ENCODE measurements at places on chromosomes 7 and 10.

- DNase-seq = no peak
Measured at GRCh38 chr7:135160858-135161653, 9.5 kb downstream of the CYREN start.

DNA sequence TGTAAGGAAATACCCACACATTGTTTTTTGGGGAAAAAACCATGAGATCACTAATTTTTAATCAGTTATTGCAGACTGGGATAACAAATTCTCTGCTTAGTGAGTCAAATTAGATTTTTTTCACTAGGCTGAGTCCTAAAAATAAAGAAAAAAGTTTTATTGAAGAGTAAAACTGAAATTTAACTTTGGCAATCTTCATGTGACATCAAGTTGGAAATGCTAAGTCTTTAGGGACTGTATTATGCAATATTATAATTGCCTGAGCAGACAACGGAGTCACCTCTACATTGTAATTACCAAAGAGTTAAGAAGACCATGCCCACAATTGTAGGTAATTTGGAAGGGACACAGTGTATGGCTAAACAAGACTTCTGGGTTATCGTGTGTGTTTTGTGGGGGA is 2.2 kb upstream of the CLEC5A start:
- DNase-seq = no peak

DNA sequence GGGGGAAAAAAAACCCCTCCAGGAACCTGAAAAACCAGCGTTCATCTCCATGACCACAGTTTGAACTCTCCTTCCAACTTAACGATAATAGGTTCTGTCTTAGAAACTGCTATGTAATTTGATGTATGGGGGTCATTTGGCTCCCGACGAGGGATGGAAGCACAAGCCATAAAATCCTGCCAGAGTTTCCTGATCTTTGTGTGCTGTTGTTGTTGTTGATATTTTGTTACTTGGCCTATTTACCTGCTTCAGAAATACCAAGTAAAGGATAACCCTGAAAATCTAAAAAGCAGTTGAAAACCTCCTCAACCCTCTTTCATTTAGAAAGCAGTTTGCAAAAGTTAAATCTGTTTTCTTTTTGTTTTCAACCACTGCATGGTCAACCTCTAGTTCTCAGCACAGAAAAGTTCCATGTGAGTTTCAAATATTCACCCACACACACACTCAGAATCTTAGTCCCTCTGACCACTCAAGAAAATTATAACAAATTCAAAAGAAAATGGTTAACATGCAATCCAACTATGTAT is 9.3 kb upstream of the HOXA2 start:
- DNase-seq = no peak

DNA sequence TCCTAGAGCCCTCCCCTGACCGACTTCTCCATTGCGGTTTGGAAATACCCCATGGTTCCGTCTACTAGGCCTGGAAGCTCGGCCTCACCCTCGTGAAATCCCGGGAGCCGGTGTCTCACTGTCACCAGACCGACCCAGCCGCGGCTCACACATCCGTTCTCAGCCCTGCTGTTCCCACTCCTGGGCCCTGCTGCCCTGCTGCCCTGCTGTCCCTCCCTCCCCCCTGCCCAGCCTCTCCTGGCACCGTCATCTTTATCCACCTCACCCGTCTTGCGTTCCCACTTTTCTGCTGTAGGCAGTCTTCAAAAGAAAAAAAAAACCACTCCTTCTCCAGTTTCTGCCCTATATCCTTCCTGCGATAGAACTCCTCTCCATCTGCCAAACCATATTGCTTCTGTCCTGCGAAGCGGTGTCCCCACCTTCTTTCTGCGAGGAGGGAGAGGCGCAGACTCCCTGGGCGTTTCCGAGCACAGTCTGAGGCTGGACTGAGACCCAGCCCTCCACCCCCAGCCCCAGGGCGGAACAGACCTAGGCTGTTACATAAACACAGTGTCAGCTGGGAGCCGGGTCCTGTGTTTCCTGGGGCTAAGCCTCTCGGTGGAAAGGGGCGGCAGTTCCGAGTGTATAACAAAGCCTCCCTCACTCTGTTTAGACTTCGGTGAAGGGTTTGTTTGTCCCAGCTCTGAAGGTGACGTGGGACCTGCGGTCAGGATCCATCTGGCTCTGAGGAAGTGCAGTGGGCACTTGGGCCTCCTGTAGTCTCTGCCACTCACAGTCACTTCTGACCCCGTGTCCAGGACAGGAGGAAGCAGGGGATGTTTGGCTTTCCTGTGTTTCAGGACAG is 2.8 kb downstream of the AGAP3 start:
- no peak for DNase-seq

DNA sequence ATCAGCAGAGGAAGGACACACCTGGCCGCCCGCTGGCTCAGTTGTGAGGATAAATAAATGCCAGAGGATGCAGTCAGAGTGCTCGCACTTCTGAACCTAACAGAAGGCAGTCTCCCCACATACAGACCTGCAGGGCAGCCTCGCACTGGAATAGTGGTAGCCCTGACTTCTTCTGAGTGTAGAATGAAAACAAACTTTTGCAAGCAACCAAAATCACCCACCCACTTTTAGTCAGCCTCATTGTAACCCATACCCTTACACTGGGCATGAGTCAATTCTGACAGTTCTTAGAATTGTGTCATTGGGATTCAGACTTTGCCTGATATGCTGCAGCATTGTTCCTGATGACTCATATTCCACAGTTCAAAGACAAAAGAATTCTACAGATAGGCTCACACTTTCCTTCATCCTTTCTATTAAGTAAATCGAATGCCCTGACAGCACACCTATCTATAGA is 167.0 kb upstream of the CDK1 start:
- DNase-seq = no peak

DNA sequence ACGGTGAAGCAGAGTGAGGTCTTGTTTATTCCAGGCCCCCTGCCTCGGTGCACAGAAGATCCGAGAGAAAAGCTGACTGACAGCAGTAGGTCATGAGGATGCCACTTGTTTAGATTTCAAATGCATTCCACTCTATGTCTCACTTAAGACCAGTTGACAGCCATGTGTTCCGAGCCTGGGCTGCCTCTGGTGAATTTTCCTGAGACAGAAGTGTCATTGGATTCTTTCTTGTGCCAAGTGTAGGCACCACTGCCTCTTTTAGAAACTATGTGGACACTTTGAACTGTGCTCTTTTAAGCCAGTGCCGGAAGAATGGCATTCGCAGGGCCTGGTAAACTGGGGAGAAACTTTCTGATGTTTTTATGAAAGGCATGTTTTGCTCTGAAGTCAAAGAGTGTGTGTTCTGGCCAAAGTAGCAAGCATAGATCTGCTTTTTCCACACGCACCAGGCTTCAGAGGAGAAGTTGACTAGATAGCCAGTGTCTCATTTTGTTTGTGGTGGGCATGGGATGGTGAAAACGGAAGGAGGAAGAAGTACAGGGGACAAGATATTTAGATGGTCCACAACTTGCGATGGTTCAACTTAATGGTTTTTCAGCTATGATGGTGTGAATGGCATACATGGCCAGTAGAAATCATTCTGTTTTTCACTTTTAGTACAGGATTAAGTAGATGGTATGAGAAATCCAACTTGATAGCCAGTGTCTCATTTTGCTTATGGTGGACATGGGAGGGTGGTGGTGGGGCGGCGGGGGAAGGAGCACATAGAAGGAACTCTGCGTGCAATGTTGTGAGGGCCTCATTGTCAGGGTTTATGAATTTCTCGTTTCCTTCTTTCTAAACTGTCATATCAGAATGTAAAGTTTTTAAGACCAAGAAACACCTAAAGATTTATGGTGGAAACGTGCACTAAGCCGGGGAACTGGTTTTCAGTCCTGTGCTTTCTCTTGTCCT is 41.5 kb downstream of the CYP17A1 start:
- DNase-seq = no peak

DNA sequence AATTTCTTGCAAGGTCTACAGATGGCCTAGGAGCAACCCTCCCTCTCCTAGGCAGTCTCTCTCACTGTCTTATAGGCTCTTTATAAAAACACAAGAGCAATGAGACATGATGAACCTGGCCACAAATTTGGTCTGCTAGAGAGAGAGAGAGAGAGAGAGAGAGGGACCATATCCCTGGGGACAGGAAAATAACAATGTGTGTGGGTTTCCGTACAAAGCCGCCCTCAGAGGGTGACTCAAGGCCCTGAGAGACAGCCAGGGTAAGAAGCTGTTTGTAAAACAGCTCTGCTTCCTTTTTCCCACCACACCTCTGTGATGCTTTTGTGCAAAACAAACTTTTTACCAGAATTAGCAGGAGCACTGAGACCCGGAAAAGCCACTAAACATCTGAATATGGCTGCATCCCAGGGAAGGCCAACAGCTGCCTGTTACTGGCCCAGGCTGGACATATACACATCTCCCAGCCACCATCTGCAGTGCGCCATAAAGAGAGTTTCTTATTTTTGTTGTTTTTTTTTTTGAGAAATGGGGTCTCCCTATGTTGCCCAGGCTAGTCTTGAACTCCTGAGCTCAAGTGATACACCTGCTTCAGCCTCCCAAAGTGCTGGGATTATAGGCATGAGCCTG is 18.4 kb downstream of the GIMAP5 start:
- DNase-seq = no peak

- DNase-seq = no peak
Measured at GRCh38 chr7:111803015-111803758, 240.9 kb upstream of the IMMP2L start.

DNA sequence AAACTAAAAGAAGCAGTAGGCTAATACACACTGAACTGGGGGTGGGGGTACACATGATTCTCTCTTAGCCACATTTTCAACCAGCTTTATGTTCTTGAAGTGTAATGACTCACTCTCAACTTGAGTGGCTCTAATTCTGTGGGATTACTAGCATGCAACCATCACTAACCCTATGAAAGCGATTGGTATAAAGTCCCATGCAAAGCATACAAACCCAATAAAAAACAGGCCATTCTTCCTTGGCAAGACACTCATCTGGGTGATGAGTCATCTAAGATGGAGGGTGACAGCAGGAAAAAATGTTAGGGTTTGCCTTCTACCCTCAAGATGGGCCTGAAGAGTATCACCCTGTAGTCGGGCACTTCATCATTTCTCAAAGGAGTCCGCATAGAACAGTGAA is 14.9 kb upstream of the PON3 start:
- DNase-seq = no peak

GRCh38 chr7:158145370-158145769 is 442.3 kb downstream of the PTPRN2 start:
- no peak for DNase-seq

DNA sequence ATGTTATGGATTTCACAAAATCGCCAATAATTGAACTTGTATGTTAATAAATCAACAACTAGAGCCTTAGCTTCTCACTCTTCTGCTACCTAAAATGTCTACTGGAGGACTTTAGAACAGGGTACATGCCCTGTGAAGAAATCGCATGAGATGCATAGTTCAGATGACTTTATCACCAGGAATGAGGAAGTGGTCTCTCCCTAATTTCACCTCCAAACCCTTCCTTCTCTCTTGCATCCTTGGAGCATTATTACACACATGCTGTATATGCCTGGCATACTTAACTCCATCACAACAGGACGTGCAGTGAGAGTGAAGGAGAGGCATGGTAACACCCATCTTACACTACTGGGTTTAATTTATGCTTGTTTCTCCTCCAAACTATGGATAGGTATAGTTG is 27.8 kb downstream of the RHEB start:
- DNase-seq = no peak

DNA sequence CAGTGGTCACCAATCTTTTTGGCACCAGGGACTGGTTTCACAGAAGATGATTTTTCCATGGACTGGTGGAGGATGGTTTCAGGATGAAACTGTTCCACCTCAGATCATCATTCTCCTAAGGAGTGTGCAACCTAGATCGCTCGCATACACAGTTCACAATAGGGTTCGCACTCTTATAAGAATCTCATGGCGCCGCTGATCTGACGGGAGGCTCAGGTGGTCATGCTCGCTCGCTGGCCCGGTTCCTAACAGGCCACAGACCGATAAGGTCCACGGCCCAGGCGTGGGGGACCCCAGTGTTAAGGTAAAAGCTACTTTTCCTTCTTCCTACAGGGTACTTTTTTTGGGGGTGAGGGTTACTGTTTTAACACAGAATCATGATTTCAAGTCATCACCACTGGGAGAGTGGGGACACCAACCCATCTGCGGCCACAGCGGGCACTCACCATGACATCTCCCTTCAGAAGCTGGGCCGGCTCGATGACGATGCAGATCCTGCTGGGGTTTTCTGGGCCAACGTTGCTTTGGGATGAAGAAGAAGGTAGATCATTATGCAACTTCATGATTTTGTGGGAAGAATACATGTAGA is 170.5 kb downstream of the TNS3 start:
- no peak for DNase-seq

DNA sequence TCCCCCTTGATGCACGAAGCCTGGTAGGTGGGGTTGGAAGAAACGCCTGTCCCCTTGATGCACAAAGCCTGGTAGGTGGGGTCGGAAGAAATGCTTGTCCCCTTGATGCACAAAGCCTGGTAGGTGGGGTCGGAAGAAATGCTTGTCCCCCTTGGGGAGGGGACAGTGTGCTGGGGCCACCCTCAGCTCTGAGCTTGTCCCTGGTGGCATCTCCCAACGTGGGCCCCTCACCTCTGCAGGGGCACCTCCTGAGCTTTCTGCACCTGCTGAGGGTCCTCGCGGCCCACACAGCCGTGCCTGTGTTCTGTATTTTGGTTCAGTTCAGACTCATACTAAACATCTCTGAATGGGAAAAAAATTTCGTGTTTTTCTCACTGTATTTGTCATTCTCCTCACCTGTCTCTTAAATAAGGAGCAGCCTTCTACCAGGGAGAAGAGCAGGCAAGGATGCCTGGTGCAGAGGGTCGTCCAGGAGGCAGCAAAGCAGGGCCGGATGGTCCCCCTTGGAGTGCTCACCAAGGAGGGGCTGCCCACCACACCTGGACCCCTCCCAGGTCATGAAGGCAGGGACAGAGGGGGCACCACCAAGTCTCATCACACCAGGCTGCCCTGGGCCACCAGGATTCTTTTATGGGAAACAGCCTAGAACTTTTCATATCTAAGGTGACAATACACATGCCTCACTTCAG is 24.7 kb downstream of the VIPR2 start:
- DNase-seq = no peak

GRCh38 chr7:158710651-158711102 is 6.1 kb upstream of the NCAPG2 start:
- DNase-seq = no peak

- no peak for DNase-seq
Measured at GRCh38 chr7:112400141-112400540, 50.1 kb upstream of the IFRD1 start.

DNA sequence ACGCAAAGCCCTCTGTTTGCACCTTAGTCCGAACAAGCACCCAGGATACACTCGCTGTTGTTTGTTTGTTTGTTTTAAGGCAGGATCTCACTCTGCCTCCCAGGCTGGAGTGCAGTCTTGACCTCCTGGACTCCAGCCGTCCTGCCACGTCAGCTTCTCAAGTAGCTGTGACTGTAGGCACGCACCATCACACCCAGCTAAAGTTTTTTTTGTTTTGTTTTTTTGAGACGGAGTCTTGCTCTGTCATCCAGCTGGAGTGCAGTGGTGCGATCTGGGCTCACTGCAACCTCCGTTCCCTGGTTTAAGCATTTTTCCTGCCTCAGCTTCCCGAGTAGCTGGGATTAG is 76.8 kb downstream of the CTBP2 start:
- DNase-seq = no peak
